ENCODE measurements at places on chromosomes 4 and X. TPM values are rescaled to one million over a fixed set of nuclear protein-coding genes. Genes with fewer than 3 reads are reported as not detected.

DNA sequence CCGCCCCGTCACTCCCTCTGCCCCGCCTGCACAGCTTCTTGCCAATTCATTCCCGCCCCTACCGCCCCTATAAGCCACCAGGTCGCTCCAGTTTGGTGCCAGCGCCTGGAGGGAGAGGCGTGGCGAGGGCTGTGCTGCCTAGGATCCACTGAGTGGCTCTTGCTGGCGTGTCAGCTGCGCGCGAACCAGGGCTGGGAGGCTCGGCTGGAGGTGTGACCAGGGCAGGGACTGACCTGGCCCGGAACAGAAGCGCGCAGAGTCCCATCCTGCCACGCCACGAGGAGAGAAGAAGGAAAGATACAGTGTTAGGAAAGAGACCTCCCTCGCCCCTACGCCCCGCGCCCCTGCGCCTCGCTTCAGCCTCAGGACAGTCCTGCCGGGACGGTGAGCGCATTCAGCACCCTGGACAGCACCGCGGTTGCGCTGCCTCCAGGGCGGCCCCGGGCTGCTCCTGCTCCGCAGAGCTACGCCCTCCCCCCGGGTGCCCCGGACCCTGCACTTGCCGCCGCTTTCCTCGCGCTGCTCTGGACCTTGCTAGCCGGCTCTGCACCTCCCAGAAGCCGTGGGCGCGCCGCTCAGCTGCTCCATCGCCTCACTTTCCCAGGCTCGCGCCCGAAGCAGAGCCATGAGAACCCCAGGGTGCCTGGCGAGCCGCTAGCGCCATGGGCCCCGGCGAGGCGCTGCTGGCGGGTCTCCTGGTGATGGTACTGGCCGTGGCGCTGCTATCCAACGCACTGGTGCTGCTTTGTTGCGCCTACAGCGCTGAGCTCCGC lies at the start of gene GPR78:
Gene GPR78 (plus strand): TSS at position 72 of the 773 bp plus-strand sequence. CDS start 591 bp downstream, at position 663.
- peak; percentile 28 for DNase-seq

DNA sequence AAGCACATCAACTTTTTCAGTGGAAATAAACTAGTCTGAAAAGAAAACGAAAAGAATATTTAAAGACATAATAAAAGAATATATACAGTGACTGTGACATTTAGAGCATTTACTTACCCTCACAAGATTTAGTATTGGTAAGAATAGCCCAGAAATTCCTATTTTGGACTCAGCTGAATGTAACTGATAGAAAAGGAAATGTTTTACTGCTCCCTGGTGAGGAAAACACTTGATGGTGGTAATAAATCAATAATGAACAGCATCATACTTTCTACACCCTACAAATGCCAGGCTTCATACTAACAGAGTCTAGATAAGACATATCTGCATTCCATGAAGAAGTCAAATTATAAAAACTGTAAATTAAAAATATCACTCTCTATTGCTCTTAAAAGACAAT lies 753.5 kb upstream of the PCDH10 start:
- no peak for DNase-seq

DNA sequence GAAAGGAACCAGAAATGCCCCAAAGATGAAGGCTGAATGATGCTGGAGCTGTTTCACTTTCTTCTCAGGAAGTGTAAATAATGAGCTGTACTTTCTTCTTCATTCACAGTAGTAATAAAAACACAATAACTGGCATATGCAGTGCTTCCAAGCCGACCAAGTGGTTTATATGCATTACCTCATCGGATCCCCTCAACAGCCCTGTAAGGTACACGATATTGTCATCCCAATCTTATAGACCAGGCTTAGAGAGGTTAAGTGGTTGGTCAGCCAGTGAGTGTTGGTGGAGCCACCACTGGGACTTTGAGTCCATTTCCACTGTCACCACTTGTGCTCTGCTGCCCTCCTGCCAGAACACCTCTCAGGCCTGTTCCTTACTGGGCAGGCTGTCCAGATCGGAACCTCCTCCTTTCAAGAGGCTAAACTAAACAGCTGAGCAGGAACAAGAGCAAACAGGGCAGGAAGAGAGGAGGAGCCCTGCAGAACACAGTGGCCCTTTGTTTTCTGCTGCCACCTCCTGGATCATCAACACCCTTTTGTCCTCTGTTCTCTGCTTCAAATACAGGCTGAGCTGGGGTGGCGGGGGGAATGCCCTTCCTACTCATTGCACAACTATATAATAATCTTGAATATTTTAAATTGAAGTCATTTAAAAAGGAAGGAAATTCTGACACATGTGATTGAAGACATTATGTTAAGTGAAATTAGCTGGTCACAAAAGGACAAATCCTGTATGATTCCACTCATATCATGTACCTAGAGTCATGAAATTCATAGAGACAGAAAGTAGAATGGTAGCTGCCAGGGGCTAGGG lies 112.5 kb upstream of the ATP6AP2 start:
- DNase-seq = peak; percentile 58

The OPN1LW gene
- total RNA-seq = not detected

The RTL5 gene
- total RNA-seq = 1.7 TPM

The XAGE2 gene
- not detected for total RNA-seq

DNA sequence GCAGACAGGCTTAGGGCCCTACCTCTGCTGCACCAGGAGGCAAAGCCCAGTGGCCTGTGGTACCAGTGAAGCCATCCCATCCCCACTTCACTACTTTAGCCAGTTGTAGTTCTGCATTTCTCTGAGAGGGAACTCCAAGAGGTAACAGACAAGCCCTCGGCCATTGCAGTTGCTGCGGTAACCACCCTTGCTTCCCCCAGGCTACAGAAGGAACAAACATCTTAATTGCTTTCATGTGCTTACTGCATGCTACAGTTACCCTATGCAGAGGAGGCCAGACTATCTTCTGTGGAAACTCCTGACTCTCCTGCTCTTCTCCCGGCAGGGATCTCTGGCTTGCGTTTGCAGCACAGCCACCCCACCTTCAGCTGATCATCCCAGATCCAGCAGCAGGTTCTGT lies 67.8 kb downstream of the SPIN4 start:
- DNase-seq = no peak
